Hepatic stellate cell (primary cell): ENCODE measurements at places on chromosomes 5 and 9.

DNA sequence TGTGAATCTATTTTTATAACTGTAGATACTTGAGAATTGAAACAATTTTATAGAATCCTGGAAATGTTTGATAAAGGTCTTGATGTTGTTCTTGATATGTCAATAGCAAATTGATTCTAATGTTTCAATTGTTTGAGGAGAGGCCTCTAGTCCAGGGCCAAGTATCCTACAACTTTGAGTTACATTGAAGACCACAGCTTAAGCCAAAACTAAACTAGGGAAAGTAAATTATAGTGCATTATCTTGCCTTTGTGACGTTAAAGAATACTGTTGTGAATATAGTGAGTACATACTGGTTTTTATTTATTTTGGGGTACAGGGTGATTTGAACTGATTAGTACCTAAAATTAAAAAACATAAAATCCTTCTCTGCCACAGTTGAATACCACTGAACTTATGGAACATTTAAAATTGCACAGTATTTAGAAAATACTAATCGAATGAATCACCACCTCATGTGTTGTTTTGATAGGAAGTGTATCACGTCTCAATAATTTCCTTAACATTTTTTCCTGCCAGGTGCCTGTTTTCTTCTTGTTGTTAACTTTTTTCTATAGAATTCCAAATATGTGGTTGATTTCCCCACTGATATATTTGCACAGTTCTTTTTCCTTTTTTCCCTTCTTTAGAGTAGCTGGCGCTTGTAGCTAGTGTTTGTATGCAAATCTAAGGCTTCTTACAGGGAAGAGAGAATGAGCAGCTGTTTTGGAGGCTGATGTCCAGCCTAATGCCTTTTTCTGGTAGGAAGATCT, 12.5 kb downstream of the ARHGEF28 start:
- DNase-seq = peak; percentile 21

DNA sequence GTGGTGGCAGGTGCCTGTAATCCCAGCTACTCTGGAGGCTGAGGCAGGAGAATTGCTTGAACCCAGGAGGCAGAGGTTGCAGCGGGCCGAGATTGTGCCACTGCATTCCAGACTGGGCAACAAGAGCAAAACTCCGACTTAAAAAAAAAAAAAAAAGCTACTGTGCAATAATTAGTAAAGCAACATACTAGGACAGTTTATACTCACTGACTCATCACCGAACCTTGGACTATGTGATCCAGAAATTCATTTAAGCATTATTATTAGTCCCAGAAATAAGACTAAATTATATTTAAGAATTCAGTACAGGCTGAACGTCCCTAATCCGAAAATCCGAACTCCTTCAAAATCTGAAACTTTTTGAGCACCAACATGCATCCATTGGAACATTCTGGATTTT, 37.8 kb downstream of the GOLPH3 start:
- DNase-seq = no peak

DNA sequence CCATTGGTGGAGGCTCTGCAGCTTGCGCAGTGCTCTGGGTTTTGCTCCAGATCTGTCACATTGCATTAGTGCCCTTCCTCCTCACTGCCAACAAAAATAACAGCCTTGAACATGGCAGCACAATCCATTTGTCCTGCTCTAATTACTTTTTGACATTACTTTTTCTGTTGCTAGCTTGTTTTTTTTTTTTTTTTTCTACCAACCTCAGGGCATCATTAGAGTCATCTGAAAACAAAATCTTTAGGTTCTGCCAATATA, 117.5 kb upstream of the NR5A1 start:
- DNase-seq = no peak

- no peak for DNase-seq
Measured at GRCh38 chr5:150428978-150429377, 16.3 kb upstream of the CD74 start.

DNA sequence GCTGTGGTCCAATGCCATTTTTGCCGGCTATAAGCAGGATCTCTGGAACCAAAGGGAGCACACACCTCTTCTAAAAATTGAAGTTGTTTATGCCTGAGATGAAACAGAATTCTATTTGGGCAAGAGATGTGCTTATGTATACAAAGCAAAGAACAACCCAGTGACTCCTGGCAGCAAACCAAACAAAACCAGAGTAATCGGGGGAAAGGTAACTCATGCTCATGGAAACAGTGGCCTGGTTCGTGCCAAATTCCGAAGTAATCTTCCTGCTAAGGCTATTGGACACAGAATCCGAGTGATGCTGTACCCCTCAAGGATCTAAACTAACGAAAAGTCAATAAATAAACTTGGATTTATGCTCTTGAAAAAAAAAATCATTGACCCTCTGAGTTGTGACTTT, 178.7 kb downstream of the CEMIP2 start:
- DNase-seq = no peak
